ENCODE measurements at places on chromosomes 7 and 10.

DNA sequence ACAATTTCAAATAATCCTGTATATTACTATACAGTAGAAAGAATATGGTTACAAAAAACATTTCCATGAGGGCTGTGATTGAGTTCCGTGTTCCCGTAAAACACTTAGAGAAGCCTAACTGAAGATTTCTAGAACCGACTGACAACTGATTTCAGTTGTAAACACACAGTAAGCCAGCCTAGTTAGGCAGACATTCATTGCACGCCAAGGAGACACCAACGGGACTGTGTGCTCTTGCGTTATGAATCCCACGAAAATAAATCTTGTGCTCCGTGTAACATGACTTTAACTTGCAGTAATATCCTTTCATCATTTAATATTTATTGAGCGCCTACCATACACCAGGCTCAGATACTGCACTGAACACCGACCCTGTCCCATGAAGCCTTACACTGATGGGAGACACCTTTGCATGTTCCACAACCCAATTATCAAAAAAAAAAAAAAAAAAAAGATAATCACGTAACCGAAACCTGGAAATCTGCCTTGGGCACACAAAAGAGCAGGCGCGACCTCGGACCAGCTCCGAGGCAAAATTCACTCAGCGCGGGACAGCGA is 420 bp upstream of the KLHL7 start:
- no peak for DNase-seq

DNA sequence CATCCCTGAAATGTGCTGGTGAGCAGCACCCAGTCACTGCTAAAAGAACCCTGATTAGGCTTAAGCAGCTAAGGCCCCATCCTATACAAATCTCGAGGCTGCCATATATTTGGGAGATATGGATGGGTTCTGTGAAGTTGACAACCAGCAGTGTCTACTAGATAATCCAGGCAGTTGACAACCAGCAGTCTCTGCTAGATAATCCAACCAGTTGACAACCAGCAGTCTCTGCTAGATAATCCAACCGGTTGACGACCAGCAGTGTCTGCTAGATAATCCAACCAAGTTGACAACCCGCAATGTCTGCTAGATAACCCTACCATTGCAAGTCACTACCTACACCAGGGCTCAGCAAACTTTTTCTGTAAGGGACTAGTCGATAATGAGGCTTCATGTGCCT is 58.3 kb upstream of the KDM7A start:
- DNase-seq, result no peak

GRCh38 chr7:101702362-101702850 is 73.3 kb upstream of the MYL10 start:
- DNase-seq, result no peak

GRCh38 chr10:87750001-87750671 is 67.9 kb downstream of the ATAD1 start:
- DNase-seq, result no peak

All from thyroid gland (tissue), 4 donors.